ENCODE measurements at places on chromosomes 6 and 20.
A peak's percentile ranks its signal among the peaks of the same experiment; 100 is the strongest.

- DNase-seq = no peak
These were observed 5.0 kb upstream of the PTPRK start for GRCh38 chr6:128525406-128525805.

DNA sequence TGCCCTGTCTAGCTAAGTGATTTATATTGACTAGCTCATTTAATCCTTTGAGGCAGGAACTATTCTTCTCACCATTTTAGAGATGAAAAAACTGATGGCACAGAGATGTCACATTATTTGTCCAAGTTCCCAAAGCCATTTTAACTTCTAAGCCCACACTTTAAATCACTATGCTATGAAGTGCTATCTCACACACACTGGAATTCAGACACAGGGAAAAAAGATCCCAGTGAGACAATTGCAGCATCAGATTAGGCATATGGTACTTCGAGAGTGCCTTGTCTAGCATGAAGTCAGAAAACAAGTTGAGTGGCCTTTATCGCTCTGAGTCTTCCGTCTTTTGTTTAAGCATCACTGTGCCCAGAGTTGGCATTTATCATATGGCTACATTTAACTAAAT is 54.1 kb upstream of the PDE7B start:
- no peak for DNase-seq

GRCh38 chr20:16366529-16366928 is 206.7 kb downstream of the KIF16B start:
- DNase-seq = no peak

DNA sequence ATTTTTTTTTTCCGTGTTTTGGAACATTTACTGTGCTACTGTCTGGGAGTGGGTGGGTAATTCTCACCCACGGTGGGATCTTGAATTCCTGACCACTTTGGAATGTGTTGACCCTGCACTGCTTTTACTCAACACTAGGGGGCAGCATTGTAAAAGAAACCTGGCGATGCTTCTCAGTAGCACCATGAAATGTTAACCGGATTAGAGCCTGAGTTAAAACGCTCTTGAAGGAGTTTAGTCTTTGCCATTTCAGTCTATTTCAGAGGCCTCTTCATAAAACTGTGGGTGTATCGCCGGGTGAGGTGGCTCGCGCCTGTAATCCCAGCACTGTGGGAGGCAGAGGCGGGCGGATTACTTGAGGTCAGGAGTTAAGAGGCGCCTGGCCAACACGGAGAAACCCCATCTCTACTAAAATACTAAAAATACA is 114.4 kb upstream of the PRND start:
- peak; percentile 61 for DNase-seq

GRCh38 chr6:14502551-14502950 is 385.0 kb downstream of the CD83 start:
- no peak for DNase-seq

GRCh38 chr20:15318682-15319081 is 981.3 kb upstream of the FLRT3 start:
- DNase-seq = no peak

GRCh38 chr20:39853050-39853449 is 836.0 kb downstream of the MAFB start:
- DNase-seq = no peak

- DNase-seq = no peak
These were observed 6.1 kb downstream of the FBXO5 start for GRCh38 chr6:152976749-152977148.

- no peak for DNase-seq
These were observed 17.3 kb downstream of the PPP1R10 start for GRCh38 chr6:30599625-30600324.

DNA sequence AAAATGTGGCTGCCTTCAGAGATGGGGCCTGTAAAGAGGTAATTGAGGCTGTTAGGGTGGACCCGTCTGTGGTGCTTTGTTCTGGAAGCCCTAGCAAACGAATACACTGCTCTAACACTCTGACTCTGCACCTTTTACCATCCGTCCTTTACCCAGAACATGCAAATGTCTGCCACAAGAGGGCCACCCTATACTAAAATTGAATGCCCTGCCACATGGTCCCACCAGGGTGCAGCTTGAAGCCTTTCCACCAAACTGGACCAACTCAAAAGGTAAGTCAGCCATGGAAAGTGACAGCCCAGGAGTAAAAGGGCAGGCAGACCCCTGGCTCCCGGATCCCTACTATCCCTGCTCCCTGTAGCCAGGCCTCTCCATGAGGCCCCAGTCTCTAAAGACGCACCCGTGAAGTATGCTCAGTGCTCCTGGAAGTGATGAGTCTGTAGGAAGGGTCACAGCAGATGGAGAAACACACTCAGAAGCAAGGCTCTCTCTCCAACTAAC is 5.8 kb upstream of the BFSP1 start:
- DNase-seq = peak; percentile 67

DNA sequence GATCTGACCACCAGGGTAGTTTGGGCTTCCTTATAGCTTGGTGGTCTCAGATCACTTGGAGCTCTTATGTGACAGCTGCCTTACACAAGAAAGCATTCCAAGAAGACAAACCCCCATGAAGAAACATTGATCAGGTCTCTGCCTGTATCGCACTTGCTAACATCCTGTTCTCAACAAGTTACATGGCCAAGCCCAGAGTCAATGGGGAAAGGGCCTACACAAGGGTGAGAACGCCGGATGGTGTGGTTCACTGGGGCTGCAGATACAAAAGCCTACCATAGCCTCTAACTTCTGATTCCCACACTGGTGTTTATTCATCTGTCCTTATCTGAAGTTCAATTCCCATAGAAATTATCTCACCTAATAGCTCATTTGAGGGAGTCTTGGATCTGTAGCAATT is 235.5 kb downstream of the SYNDIG1 start:
- no peak for DNase-seq

DNA sequence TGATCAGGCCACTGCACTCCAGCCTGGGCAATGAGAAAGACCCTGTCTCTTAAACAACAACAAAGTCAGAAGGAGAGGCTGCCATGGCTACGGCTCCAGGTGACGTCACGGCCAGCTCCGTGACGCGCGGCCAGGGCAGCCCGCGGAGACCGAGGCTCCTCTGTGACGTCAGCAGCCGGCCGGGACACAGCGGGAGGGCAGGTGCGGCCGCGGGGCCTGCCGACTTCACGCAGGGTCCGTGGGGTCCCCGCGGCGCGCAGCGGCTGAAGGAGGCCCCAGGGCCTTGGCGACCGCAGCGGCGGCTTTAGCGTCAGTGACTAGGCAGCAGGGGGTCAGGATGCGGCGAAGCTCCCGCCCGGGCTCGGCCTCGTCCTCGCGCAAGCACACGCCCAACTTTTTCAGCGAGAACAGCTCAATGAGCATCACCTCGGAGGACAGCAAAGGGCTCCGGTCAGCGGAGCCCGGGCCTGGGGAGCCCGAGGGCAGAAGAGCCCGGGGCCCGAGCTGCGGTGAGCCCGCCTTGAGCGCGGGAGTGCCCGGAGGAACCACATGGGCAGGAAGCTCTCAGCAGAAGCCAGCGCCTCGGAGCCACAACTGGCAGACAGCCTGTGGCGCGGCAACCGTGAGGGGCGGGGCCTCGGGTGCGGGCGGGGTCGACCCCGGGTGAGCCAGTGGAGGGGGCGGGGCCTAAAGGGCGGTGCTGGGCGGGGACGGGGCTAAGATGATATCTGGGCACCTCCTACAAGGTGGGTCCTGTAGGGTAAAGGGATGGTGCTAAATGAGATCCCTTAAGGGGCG is at the start of gene SPAG4:
Gene SPAG4 (plus strand): TSS at position 163 of the 798 bp plus-strand sequence. CDS start 175 bp downstream, at position 338.
- DNase-seq = peak; percentile 100

DNA sequence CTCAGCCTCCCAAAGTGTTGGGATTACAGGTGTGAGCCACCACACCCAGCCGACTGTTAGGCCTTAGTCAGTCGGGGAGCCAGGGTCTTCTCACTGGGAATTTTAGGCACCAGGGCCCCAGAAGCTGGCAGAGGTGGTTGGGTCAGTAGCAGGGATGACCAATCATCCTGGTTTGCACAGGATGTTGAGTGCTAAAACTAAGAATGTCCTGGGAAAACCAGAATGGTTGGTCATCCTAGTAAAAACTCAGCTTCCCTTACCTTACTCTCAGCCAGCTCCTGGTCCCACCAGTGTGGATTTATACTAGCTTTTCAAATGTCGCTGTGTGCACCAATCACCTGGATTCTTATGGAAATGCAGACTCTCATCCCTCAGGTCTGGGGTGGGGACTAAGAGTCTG is 31.8 kb downstream of the KCNG1 start:
- DNase-seq = no peak

GRCh38 chr20:35954907-35955251 is 577 bp upstream of the SCAND1 start:
- peak; percentile 50 for DNase-seq

GRCh38 chr20:64230461-64231145 is 24.9 kb upstream of the PCMTD2 start:
- DNase-seq = no peak

DNA sequence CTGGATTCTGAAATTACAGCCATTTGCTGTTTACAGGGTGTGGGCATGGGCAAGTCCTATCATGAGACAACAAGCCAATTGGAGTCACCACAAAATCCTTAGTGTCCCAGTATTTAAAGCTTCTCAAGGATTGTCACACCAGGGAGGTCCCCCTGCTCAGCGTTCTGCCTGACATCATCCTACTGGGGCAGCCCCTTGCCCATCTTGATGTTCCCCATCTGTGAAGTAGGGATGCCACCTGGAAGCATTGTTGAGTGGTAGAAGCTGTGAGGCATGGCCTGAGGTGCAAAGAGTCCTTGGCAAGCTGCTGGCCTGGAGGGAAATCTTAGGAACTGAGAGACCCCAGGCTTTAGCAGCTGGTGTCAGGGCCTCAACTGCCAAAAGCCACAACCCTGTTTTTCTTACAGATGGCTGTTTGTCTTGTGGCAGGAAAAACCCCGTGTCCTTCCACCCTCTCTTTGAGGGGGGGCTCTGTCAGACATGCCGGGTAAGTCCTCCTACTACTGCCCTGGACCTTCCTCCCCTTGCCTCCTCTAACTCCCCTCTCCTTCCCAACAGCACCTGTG is 23.3 kb upstream of the MAPRE1 start:
- DNase-seq = no peak

- no peak for DNase-seq
These were observed 25.7 kb downstream of the TCF15 start for GRCh38 chr20:584161-584970.

DNA sequence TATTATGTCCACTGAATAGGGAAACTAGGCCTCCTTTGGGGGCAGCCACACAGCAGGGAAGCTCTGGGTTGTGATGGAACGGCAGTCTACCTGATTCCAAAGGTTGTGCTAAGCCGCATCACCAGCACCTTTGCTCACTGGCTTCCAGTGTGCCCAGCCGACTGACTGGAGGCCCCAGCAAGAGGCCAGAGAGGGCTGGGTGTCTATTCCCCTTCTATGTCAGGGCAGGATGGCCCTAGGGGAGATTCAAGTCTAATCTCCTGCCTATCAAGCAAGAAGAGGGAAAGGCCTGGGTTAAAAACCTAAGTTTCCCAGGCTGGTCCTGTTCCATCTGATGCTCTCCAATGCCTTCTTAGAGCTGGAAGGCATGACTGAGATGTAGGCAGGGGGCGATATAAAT is 53.6 kb downstream of the JPH2 start:
- DNase-seq = no peak

DNA sequence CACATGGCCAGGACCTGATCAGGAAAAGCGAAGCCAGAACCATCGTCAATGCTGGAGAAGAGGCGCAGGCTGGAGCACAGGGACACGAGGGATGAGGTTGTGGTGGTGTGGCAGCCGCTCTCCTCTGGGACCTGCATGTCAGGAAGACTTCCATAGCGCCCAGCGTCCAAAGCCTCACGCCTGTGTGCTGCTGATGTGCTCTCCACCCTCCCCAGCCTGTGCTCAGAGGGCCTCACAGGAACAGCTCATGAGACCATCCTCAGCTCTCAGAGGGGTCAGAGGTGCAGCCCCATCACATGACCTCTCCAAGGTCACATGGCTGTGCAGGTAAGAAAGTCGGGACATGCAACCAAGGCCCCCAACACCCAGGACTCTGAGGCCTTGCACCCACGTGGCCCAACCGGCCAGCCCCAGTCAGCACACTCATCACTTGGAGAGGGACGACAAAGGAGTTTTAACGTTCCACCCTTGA is 84.4 kb downstream of the NINL start:
- DNase-seq = no peak

- no peak for DNase-seq
These were observed 105.3 kb downstream of the HIVEP2 start for GRCh38 chr6:142839686-142840040.

- no peak for DNase-seq
These were observed 43.0 kb upstream of the NELFCD start for GRCh38 chr20:58938078-58938477.

GRCh38 chr20:42461291-42461690 is 728.4 kb downstream of the PTPRT start:
- DNase-seq = no peak

GRCh38 chr20:44435630-44436335 is 39.9 kb upstream of the TTPAL start:
- no peak for DNase-seq

DNA sequence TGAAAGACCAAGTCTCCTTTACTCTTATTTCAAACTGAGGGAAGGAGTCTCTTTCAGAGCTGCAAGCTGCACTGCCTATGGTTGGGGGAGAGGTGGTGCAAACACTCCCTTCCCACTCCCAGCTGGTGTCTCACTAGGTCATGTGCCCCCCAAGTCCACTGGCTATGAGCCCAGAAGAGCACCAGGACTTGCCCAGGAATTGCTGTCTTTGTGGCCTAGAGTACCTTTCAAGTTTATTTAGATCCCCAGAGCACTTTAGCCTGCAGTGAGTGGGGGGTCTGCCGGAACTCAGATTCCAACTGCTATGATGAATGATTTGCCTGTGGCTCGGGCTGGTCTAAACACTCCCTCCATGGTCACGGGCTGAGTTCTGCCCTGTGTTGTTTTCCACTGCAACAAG is 192.6 kb upstream of the CITED2 start:
- no peak for DNase-seq

DNA sequence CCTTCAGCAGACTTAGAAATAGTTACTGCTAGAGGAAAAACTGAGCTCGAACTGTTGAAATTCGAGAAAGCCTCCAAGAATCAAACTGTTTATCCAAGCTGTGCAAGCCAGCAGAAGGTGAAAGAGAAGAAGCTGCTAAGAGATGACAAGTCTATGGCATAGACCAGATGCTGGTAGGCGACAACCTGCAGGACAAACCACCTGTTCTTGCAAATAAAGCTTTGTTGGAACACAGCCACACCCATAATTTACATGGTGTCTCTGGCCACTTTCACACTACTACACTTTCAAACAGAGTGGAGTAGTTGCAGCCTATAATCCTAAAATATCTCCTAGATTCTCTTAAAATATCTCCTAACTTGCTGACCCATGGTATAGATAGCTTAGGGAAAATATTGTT is 33.3 kb downstream of the TNFRSF21 start:
- no peak for DNase-seq
